ENCODE measurements at places on chromosomes 4 and X.
A peak's percentile ranks its signal among the peaks of the same experiment; 100 is the strongest.

GRCh38 chrX:70754169-70754848 lies 154.2 kb downstream of the TEX11 start:
- DNase-seq, result no peak

DNA sequence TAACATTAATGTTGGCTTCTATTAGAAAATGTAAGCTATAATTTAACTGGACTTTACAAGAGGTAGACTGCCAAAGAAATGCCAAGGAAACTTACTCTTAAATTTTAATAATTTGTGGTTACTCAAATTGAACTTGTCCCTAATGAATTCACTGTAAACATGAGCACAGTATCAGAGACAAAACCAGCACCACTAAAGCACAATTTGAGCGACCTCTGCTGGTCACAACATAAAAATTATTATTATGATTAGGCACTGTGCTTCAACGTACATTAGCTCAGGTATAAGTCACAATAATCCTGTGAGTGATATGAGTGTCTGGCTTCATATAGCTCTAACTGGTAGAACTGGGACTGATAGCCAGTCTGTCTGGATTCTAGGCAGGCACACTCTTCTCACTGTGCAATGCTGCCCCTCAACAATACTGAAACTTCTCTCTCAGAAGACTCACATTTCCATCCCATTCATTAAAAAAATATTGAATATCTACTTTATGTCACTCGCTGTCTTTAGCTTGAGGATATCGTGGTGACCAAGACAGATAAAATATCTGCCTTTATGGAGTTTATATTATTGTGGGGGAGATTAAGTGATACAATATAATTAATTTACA lies 8.0 kb downstream of the NUDT6 start:
- no peak for DNase-seq

DNA sequence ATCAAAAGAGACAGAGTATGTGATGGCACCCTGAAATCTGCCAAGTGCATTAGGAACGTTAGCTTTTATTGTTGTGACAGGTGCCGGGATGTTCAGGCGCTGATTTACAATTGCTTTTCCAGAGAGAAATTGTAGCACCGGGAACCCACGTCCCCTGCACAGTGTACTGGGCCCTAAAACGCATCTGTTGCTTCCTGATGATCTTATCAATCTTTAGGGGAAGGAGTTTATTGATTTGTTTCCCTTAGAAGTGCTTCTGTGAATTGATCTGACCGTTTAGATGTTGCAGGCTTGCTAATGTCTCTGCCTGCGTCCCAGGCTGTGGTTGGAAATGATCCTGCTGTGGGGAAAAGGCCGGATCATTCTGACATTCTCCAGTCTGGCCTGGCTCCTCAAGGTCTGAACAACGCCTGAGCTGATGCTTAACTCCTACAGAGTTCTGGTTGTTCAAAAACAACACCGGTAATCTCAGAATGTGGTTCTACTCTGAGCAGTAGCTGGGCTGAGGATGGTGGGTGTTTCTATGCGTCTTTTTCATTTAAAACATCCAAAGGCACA lies 16.9 kb downstream of the PHOX2B start:
- DNase-seq, result no peak

GRCh38 chr4:52884994-52885393 lies 22.9 kb downstream of the RASL11B start:
- no peak for DNase-seq

GRCh38 chr4:41324861-41325260 lies 68.1 kb downstream of the UCHL1 start:
- DNase-seq, result no peak

GRCh38 chr4:100797791-100798190 lies 280.0 kb upstream of the EMCN start:
- DNase-seq, result no peak

DNA sequence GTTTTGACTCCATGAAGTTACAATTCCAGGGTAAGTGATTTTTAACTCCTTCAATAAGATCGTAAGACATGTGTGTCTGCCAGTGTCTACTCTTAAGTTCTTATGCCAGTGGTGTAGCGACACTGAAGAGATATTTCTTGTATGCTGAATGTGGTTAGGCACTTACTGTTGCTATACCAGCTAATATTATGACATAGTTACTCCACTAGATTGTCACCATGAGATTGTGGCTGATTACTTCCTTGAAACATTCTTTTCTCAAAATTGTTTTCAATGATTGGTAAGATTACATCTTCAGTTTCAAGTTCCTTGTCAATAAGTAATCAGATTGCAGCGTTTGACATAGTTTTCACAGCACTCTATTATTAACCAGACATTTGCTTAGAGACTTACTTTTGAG lies 60.6 kb upstream of the PAGE5 start:
- no peak for DNase-seq

GRCh38 chr4:6562931-6563901 lies 11.8 kb upstream of the MAN2B2 start:
- no peak for DNase-seq

DNA sequence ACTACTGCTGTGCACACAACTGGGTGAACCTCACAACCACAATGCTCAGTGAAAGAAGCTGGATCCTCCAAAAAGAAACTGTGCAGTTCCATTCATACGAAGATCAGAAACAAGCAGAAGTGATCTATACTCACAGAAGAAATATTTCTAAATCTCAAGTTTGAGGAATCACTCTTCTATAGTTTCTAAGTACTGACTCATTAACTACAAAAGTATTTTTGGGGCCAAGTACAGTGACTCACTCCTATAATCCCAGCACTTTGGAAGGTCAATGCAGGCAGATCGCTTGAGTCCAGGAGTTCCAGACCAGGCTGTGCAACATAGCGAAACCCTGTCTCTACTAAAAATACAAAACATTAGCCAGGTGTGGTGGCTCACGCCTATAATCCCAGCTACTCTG lies 51.3 kb upstream of the RELL1 start:
- no peak for DNase-seq

DNA sequence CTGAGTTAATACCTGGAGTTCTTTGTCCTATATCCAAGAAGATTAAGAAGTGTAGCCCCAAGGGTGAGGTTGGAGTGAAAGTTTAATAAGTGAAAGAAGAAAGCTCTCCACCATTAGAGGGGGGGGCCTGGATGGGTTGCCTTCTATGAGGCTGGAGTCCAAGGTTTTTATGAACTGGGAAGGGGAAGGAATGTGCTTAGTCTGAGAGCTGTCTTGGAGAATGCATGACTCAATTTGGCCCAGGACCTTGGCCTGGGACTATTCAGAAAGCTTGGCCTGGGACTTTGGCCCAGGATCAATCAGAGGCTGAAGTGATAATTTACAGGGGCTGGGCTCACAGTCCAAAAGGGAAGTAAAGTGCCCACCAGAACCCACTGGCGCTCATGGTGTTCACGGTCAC lies 1049.0 kb upstream of the GRIA3 start:
- no peak for DNase-seq

GRCh38 chr4:88382621-88383020 lies 4.0 kb downstream of the HERC6 start:
- DNase-seq, result peak; percentile 60

- peak; percentile 32 for DNase-seq
Measured at GRCh38 chr4:88033309-88033708, 25.9 kb downstream of the PKD2 start.

DNA sequence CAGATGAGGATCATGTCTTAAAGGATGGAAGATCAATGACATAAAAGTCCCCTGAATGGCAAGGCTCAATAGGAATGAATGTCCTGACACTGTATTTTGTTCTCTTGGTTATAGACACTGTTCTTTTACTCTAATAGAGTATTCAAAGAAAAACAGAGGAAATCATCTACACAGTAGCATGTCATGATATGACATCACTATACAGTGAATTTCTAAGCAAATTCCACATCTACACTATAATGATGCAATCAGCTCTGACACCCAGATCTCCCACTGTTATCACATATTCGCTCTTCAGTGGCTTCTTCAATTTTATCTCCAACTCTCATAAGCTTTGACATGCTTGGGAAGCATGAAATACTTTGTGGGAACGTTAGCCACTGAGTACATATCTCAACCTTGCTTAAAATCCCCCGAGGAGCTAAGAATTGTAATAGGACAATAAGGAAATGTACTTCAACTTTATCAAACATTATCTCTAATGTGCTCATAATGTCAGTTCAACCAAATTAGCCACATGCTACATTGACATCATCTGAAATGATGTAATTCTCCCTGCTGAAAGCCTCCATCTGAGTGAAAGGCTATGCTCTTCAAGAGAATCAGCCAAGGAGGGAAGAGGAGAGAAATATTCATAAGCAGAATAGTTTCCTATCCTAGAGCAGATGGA lies 139.6 kb upstream of the PTCHD1 start:
- no peak for DNase-seq

GRCh38 chr4:21046141-21046540 lies 345.9 kb downstream of the PACRGL start:
- DNase-seq, result no peak

GRCh38 chr4:30950737-30951136 lies 230.6 kb downstream of the PCDH7 start:
- DNase-seq, result no peak

DNA sequence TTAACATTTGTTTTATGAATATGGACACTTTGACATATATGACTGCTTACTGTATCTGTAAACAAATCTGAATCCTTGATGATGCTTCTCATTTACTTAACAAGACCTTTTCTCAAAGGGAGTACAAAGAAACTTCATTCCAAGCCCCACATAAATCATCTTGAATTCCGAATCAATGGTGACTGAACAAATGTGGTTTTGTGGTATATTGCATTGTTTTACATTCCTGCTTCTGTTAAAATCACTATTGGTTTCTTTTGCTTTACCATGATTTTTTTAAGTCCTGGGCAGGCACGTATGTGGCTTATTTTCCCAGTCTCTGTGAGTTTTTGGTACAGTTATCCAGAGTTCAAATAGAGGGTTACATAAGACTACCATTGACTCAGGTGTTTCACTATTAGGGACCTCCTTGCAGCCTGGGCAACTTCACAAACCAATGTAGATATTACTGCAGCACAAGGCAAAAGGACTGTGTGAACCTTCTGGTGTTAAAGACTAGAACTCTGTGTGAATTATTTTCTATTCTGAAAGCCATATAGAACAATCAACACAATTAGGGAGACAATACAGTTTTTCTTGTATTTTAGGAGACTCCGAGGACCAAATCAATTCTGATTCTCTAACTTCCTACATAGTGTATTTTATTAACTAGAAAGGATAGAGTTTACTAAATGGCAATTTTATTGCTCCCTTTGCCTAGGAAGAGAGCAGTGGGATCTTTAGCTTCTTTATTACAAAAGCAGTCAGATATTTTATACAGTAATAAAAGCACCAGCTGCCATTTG lies 196.4 kb downstream of the GALNTL6 start:
- no peak for DNase-seq

DNA sequence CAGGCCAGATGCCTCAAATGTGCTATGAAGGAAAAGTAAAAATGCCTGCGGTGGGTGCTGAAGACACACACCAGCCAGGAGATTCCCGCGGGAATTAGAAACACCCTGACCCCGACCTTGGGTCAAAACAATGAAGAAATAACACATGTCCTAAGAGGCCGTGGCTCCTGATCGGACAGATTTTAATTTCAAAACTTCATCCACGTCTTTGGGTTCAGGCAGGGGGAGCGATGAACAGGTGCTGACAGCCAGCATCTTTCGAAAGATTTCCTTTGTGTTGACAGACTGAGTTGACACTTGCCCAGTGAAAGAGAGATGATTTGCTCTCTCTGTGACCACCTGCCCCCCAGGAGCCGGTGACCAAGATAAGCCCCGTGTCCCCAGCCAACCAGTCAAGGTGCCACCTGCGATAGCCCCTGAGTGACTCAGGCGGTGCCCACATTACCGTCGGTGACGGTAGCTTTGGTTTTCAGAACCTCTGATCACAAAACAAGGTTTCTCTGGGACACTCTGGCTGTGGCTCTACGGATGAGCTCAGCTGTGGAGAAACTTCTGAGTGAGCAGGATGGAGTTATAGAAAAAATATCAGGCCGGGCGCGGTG lies 11.0 kb upstream of the IL3RA start:
- no peak for DNase-seq

DNA sequence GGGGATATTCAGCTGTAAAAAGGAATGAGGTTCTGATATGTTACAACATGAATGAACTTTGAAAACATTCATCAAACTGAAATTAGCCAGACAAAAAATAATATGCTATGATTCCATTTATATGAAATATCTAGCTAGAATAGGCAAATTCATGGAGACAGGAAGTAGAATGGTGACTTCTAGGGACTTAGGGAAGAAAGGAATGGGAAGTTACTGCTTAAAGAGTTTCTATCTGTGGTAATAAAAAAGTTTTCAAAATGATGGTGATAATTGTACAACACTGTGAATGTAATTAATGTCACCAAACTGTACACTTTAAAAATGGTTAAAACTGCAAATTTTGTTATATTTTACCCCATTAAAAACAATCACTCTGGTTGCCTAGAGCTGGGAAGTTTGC lies 30.2 kb downstream of the SMIM14 start:
- DNase-seq, result no peak
